A549 (cell line): ENCODE measurements at places on chromosomes 1 and 21.
A peak's percentile ranks its signal among the peaks of the same experiment; 100 is the strongest.

DNA sequence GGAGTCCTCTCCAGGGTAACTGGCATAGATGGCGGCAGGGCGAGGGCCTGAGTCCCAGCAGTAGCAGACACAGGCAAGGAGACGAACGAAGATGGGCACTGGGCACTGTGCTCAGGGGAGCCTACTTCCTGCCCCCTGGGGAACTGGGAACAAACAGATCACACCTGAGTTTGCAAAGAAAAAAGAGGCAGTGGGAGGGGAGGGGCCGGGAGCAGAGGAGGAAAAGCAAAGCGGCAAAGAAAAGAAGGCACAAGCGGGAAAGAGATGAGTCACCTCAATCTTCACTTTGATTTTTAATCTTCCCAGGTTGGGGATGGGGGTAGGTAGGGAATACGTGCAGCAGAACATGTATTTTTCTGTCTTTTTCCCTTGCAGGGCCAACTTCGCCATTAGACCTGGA, 44.0 kb downstream of the ZSCAN20 start:
- DNase-seq, result no peak

GRCh38 chr1:37498872-37499617, 15.5 kb downstream of the MEAF6 start:
- DNase-seq, result no peak

GRCh38 chr1:56590520-56591011, 11.2 kb upstream of the PLPP3 start:
- DNase-seq, result no peak

- no peak for DNase-seq
Observed at GRCh38 chr1:236702791-236703394, 16.6 kb downstream of the ACTN2 start.

- DNase-seq, result no peak
Observed at GRCh38 chr1:28577052-28577678, 14.9 kb upstream of the RAB42 start.

GRCh38 chr1:214933375-214933774, 149.2 kb upstream of the KCNK2 start:
- DNase-seq, result no peak

- no peak for DNase-seq
Observed at GRCh38 chr1:2810281-2810680, 8.8 kb upstream of the TTC34 start.

DNA sequence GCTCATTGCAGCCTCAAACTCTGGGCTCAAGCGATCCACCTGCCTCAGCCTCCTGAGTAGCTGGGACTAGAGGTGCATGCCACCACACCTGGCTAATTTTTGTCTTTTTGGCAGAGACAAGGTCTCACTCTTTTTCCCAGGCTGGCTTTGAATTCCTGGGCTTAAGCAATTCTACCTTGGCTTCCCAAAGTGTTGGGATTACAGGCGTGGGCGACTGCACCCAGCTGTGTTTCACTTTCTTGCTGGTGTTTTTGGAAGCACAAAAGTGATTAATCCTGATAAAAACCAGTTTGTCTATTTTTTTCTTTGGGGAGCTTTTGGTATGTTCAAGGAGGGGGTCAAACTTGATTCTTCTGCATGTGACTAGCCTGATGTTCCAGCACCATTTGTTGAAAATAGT, 19.3 kb downstream of the RNF11 start:
- no peak for DNase-seq

DNA sequence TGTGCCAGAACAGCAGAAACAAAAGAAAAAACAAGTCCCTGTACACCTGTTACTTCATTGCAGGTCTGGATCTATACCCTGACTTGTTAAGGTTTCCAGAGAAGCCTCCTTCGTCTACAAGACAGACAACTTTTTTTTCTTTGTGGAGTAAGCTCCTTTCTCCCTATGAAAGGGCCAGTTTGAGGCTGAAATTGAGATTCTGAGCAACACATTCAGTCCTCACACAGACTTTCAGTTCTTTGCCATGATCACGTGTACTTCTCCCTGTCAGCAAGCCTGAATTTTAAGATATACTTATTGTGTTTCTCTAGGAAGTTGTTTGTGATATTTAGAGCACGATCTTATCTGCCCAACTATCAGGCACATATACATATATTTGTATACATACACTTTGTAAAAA, 374.0 kb downstream of the NTNG1 start:
- no peak for DNase-seq

DNA sequence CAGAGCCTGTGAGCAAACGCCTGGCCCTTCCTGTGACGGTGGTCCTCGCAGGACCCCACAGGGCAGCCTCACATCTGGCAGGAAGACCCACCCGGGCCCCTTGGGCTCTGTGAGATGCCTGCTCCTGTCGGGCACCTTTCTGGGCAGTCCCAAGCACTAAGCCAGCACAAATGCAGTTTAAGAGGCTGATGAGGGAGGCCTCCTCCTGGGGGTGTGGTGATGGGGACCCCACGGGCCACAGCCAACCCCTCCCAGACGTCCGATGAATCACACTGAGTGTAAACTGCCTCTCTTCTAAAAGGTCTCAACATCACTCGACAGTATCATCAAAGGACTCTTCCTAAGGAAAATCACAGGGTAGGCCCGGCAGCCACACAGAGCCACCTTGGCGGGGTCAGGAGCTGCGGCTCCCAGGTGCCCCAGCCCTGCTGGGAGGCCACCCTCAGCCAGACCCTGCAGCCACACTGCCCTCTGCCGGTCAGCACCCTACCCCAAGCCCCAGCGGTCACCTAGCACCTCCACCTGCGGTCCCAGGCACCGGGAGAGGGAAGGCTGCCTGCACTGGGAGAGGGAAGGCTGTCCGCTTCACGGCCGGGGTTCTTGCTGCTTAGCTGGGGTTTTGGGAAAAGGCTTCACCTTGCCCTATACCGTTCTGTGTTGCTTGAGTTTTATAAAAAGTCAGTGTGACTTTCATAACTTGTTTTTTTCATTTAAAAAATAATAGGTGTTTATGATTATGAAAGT, 3.9 kb upstream of the PRKCZ start:
- DNase-seq, result peak; percentile 52

DNA sequence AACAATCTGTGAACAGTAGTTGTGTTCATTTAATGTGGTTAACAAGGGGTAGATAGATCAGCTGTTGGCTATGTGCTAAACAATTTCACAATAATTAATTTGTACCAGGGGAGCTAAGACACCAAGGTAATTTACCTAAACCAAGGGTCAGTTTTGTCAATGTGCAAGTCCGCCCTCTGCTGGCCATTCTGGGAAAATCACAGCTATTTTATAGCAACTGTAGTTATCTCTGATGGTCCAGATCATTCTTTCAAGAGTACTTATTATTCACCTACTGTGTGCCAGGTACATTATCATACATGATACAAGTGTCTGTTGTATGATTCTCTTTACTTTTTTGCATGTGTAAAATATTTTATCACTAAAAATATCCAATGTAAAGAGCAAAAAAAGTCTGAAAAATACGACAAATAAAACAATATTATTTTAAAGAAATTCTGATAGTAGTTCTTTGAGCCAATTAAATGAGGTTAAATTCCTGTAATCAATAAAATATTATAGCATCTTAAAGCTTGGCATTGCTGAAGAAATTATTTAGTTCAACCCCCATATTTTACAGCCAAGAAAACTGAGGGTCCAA, 312.3 kb upstream of the FAM78B start:
- no peak for DNase-seq

GRCh38 chr1:17919525-17920439, 164.6 kb downstream of the ACTL8 start:
- peak; percentile 48 for DNase-seq

DNA sequence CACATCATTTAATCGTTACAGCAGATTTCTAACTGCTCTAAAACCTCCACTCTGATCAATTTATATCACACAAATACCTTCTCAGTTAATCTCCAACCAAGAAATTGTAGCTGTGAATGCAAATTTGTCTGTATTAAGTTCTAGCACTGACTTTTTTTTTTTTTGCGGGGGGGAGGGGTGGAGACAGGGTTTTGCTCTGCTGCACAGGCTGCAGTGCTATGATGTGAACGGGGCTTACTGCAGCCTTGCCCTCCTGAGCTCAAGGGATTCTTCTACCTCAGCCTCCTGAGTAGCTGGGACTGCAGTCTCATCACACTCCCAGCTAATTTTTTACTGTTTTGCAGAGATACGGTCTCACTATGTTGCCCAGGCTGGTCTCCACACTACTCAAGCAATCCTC, 163.6 kb downstream of the RERE start:
- DNase-seq, result no peak
